MCF 10A (cell line): ENCODE measurements at places on chromosomes 3 and 15.

GRCh38 chr3:23106666-23107065, 96.5 kb upstream of the UBE2E2 start:
- peaks cover 12% of the 10 kb centered on the region for H3K4me1 ChIP-seq
- no peaks in the 10 kb centered on the region for H3K36me3 ChIP-seq
- H3K27ac ChIP-seq: no peak overlapping the region
- no peak for DNase-seq
- no peak overlapping the region for H3K4me3 ChIP-seq
- H3K27me3 ChIP-seq: no peaks in the 10 kb centered on the region

GRCh38 chr15:77187751-77188464, 117.0 kb upstream of the TSPAN3 start:
- H3K4me3 ChIP-seq: no peak overlapping the region

DNA sequence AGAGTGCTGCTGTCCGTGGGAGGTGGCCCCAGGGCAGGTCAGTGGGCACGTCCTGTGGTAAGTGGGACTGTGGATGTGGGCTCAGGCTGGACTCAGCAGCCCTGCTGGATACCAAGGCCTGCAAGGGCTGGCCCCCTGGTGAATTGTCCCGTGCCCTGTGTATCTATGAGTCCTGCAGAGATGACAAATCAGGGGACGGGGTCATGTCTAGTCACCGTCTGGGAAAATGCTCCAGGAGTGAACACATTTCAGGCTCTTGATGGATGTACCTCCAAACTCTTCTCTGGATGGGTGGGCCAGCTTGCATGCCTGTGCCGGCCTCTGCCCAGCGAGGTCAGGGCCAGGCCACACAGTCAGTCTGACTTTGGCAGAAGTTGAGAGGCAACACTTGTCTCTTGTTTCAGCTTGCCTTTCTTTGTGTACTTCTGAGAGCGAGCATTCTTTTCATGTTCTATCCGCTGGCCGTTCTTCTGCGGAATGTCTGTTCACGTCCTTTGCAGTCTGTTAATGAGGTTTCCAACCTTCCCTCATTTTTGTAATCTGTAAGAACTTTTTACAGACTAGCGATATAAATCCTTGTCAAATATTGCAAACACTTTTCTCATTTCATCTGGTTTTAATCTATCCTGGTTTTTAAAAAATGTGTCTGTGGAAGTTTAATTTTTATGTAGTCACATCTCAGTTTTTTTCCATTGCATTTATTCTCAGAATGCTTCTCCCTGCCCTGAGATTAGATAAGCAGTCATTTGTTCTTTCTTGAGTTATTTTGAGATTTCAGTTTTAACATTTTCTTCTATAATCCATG, 11.4 kb upstream of the STAB1 start:
- H3K4me1 ChIP-seq: no peaks in the 10 kb centered on the region
- H3K4me3 ChIP-seq: no peak overlapping the region
- peaks cover 31% of the 10 kb centered on the region for H3K36me3 ChIP-seq

DNA sequence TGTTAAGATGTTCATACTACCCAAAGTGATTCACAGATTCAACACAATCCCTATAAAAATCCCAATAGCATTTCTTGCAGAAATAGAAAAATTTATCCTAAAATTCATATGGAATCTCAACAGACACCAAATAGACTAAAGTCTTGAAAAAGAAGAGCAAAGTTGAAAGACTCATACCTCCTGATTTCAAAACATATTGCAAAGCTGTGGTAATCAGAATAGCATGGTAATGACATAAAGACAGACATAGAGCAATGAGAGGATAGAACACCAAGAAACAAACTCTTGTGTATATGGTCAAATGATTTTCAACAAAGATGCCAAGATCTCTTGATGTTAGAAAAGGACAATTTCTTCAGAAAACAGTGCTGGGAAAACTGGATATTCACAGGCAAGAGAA, 8.3 kb downstream of the GLB1 start:
- H3K27me3 ChIP-seq: no peaks in the 10 kb centered on the region
- no peak overlapping the region for H3K27ac ChIP-seq
- H3K4me1 ChIP-seq: no peaks in the 10 kb centered on the region
- peaks cover 32% of the 10 kb centered on the region for H3K36me3 ChIP-seq
- H3K4me3 ChIP-seq: no peak overlapping the region

GRCh38 chr3:25945366-25945765, 155.5 kb downstream of the OXSM start:
- no peaks in the 10 kb centered on the region for H3K27me3 ChIP-seq
- no peaks in the 10 kb centered on the region for H3K4me1 ChIP-seq
- H3K4me3 ChIP-seq: no peak overlapping the region
- H3K27ac ChIP-seq: no peak overlapping the region

DNA sequence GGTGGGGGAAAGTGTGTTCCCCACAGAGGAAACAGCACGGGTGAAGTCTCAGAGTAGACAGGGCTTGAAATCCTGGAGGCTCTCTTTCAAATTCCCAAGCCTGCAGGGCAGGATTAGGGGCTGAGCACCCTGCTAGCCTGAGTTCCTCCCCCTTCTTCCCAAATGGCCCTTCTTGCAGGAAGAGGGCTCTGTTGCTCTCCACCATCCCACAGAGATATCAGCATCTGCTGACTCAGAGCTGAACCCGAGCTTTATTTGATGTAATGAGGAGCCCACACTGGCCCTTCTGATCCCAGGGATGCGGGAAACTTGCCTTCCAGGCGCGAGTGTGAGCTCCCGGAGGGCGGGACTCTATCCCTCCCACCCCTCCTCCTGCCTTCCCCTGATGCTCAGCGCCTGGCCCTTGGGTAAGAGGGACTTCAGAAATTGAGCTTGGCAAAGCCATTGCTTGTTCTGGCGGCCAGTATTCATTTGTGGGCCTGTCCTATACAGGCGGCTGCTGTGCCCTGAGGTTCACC, 1.4 kb upstream of the STRA6 start:
- H3K27ac ChIP-seq: no peak overlapping the region
- H3K27me3 ChIP-seq: no peaks in the 10 kb centered on the region
- H3K4me3 ChIP-seq: no peak overlapping the region
- H3K36me3 ChIP-seq: peaks cover 5% of the 10 kb centered on the region
- H3K4me1 ChIP-seq: peaks cover 29% of the 10 kb centered on the region
- peak; percentile 61 for DNase-seq

DNA sequence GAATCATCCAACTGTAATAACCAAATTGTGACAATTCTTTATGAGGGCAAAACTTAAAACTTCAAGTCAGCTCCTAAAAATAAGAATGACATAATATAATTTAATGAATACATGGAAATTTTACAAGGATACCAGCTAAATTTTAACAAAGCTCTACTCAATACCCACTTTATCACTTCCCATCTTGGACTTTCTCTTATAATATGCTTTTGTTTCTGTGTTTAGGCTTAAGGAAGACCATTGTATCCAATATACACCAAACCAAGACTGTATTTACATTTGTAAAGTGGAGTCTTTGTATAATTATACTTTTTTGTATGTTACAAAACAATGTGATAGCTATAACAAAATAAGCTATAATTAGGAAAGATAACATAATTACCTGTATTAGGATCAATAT, 16.8 kb downstream of the ATP13A3 start:
- H3K27ac ChIP-seq: no peak overlapping the region
- no peak for DNase-seq
- H3K4me1 ChIP-seq: peaks cover 23% of the 10 kb centered on the region
- no peaks in the 10 kb centered on the region for H3K36me3 ChIP-seq
- H3K4me3 ChIP-seq: no peak overlapping the region

DNA sequence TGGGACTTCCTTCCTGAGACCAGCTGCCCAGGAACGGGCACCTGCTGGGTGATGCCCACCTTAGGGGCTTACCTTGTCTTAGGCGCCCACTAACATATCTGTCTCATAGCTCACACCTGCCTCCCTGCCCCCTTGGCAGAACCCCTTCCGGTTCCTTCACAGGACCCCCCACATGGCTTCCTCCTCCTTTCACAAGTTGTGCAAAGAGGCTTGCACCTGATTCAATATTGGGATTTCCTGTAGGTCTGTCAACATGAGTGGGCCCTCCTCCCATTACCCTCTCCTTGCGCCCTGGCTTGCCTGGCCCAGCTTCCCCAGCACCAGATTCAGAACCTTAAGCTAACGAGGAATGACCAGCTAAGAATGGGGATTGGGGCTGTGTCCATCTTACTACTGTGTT, 633 bp downstream of the THPO start:
- no peaks in the 10 kb centered on the region for H3K36me3 ChIP-seq
- DNase-seq: no peak
- H3K27me3 ChIP-seq: peaks cover 55% of the 10 kb centered on the region
- no peak overlapping the region for H3K27ac ChIP-seq
- no peak overlapping the region for H3K4me3 ChIP-seq

- no peaks in the 10 kb centered on the region for H3K36me3 ChIP-seq
- H3K27ac ChIP-seq: no peak overlapping the region
- H3K4me3 ChIP-seq: no peak overlapping the region
- DNase-seq: peak; percentile 51
Observed at GRCh38 chr15:58985443-58985842, 2.0 kb upstream of the RNF111 start.

- H3K4me1 ChIP-seq: peaks cover 11% of the 10 kb centered on the region
- H3K4me3 ChIP-seq: no peak overlapping the region
- DNase-seq: no peak
- no peaks in the 10 kb centered on the region for H3K36me3 ChIP-seq
- no peak overlapping the region for H3K27ac ChIP-seq
Observed at GRCh38 chr15:39453620-39454019, 127.3 kb upstream of the THBS1 start.

- no peaks in the 10 kb centered on the region for H3K4me1 ChIP-seq
- no peak overlapping the region for H3K27ac ChIP-seq
- H3K27me3 ChIP-seq: no peaks in the 10 kb centered on the region
- H3K36me3 ChIP-seq: peaks cover 5% of the 10 kb centered on the region
- DNase-seq: peak; percentile 4
Observed at GRCh38 chr3:176611703-176612102, 585.6 kb downstream of the TBL1XR1 start.

DNA sequence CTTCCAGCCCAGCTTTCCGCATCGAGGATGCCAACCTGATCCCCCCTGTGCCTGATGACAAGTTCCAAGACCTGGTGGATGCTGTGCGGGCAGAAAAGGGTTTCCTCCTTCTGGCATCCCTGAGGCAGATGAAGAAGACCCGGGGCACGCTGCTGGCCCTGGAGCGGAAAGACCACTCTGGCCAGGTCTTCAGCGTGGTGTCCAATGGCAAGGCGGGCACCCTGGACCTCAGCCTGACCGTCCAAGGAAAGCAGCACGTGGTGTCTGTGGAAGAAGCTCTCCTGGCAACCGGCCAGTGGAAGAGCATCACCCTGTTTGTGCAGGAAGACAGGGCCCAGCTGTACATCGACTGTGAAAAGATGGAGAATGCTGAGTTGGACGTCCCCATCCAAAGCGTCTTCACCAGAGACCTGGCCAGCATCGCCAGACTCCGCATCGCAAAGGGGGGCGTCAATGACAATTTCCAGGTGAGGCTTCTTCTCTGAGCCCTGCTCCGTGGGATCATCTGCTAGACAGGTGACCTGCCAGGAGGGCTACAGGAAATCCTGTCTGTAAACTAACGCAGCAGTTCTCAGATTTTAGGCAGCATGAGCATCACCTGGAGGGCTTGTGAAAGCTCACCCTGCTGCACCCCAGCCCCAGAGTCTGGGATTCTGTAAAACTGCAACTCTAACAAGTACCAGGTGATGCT, 1.6 kb downstream of the THBS1 start:
- H3K36me3 ChIP-seq: peaks cover 62% of the 10 kb centered on the region
- H3K27ac ChIP-seq: no peak overlapping the region
- DNase-seq: peak; percentile 39
- H3K27me3 ChIP-seq: no peaks in the 10 kb centered on the region
- H3K4me3 ChIP-seq: peak overlapping the region; percentile 78
- H3K4me1 ChIP-seq: peaks cover 53% of the 10 kb centered on the region

DNA sequence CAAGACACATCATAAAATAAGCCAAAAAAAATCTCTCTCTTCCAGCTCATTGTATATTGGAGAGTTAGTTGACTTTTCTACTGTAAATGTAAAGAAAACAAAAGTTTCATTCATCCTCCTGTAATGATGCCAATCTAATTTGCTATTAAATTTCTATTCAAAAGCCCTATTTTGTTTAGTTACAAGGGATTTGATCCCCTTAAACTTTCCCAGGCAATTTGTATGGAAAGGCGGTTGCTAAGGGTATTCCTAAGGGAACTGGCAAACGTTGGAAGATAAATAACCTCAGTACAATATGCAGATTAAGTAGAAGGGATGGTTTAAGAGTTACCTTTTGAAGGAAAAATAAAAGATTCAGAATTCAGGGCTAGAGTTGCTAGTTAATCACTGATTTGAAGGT, 352.7 kb downstream of the TIGIT start:
- peaks cover 18% of the 10 kb centered on the region for H3K4me1 ChIP-seq
- no peak overlapping the region for H3K4me3 ChIP-seq
- no peak overlapping the region for H3K27ac ChIP-seq
- H3K27me3 ChIP-seq: no peaks in the 10 kb centered on the region

DNA sequence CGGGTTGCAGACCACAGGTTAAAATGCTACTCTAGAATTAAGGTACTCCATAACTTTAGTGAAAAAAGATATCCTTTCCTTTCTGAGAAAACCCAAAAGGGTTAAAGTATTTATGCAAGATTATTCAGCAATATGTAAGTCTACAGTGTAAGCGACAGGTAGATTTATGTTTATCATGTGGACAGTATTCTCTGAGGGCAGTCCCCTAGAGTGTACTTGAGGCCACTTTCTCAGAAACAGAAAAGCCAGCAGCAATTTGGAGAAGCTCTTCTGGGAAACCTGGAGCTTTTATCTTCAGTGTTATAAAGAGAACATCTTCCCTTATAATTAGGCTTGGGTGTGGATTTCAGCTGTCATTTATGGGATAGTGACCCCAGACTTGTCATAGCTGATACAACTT, 8.9 kb downstream of the ST3GAL6 start:
- H3K4me3 ChIP-seq: no peak overlapping the region
- no peaks in the 10 kb centered on the region for H3K36me3 ChIP-seq
- no peak for DNase-seq
- H3K27me3 ChIP-seq: no peaks in the 10 kb centered on the region
- H3K4me1 ChIP-seq: peaks cover 14% of the 10 kb centered on the region

DNA sequence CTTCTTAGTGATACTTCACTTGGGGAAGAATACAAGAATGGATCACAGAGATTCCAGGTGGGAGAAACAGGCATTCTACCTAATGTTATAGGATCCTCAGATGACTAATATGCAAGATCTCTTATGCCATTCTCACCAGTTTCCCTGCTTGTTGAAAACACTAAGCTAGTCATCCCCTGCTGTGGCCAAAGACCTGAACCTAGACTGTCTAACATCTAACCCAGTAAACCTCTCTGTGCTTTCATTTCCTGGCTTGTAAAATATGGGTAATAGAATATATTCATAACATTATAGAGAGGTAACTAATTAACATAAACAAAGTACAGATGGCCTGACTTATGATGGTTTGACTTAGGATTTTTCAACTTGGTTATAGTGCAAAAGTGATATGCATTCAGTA, 776.3 kb downstream of the TUSC7 start:
- DNase-seq: no peak
- peaks cover 16% of the 10 kb centered on the region for H3K27me3 ChIP-seq
- H3K4me1 ChIP-seq: no peaks in the 10 kb centered on the region
- peaks cover 6% of the 10 kb centered on the region for H3K36me3 ChIP-seq

- no peaks in the 10 kb centered on the region for H3K4me1 ChIP-seq
- peak overlapping the region; percentile 72 for H3K27ac ChIP-seq
- no peak overlapping the region for H3K4me3 ChIP-seq
- DNase-seq: no peak
- no peaks in the 10 kb centered on the region for H3K27me3 ChIP-seq
- peaks cover 96% of the 10 kb centered on the region for H3K36me3 ChIP-seq
Observed at GRCh38 chr3:45736707-45737106, 47.5 kb downstream of the SACM1L start.
